ENCODE measurements at places on chromosomes 2 and 18.

DNA sequence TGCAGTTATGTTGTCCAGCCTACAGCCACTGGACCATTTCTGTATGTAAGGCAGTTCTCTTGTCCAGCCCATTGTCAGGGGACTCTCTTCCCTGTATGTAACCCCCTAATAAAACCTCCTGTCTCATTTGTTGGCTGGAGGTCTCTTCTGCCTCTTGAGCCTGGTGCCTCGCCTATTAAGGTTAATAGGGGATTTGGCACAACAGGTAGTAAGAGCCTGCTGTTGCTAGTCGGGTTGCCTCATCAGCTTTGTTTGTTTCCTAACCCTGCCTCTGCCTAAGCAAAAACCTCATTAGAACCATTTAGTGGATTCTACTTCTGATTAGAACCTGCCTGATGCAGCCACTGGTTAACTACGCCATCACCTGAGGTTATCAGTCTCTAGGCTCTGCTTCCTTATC is 62.2 kb upstream of the STPG4 start:
- no peak overlapping the region for H3K4me3 ChIP-seq
- H3K36me3 ChIP-seq, result no peaks in the 10 kb centered on the region
- H3K27ac ChIP-seq, result no peak overlapping the region
- no peaks in the 10 kb centered on the region for H3K4me1 ChIP-seq
- no peak for DNase-seq

- peaks cover 72% of the 10 kb centered on the region for H3K36me3 ChIP-seq
- H3K27me3 ChIP-seq, result no peaks in the 10 kb centered on the region
- H3K4me1 ChIP-seq, result no peaks in the 10 kb centered on the region
- DNase-seq, result no peak
- no peak overlapping the region for H3K27ac ChIP-seq
Observed at GRCh38 chr2:201084863-201085262, 13.1 kb downstream of the NDUFB3 start.

- no peaks in the 10 kb centered on the region for H3K27me3 ChIP-seq
- H3K36me3 ChIP-seq, result no peaks in the 10 kb centered on the region
- no peak overlapping the region for H3K4me3 ChIP-seq
- H3K27ac ChIP-seq, result no peak overlapping the region
- DNase-seq, result no peak
Observed at GRCh38 chr18:57051657-57052044, 95.2 kb upstream of the BOD1L2 start.

GRCh38 chr2:217776631-217777030 is 226.2 kb downstream of the TNS1 start:
- H3K27ac ChIP-seq, result no peak overlapping the region
- no peak for DNase-seq
- H3K36me3 ChIP-seq, result peaks cover 16% of the 10 kb centered on the region
- no peak overlapping the region for H3K4me3 ChIP-seq
- no peaks in the 10 kb centered on the region for H3K4me1 ChIP-seq

- H3K27me3 ChIP-seq, result no peaks in the 10 kb centered on the region
- peak overlapping the region; percentile 93 for H3K27ac ChIP-seq
- peaks cover 20% of the 10 kb centered on the region for H3K4me1 ChIP-seq
- DNase-seq, result no peak
- H3K36me3 ChIP-seq, result peaks cover 4% of the 10 kb centered on the region
Observed at GRCh38 chr2:61016392-61017002, 1.0 kb upstream of the PEX13 start.

DNA sequence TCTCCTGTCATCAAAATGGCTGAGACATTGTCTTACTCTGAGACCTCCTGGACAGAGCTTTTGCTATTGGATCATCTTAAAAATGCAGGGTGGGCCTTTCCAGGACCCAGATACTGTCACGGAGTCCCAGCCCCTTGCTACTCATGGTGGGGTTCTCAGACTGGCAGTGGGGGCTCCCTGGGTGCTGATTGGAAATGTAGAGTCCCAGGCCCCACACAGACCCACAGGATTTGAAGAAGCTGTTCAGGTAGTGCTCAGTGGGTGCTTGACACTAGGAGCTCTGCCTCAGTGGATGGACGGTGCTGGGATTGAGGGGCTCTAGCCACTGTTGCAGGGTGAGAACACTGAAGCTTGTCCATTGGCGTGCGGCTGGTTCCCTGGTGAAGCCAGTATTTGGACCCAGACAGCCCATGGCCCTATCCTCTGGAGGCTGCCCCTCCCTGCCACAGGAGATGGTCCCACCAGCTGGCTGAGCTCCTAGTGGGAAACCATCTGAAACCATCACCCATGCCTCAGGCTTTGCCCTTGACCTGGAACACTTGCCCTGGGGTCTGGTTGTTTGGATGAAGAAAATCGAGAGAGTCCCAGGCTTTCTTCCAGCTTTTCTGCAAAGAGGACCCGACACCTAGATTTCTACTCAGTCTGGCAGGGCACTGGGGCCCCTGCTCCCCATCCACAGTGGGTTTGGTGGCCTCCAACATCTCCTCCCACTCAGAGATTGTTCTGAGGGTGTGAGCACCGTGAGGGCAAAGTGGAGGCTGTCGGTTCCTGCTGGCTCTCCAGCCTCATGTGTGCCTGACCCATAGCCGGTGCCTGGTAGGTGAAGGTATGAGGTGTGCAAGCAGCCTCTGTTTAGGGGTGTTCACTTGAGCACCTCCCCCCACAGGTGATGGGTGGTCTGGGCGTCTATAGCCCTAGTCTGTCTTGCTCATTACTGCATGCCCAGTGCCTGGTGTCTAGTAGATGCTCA is 30.1 kb downstream of the MROH2A start:
- H3K27me3 ChIP-seq, result no peaks in the 10 kb centered on the region
- peak; percentile 15 for DNase-seq
- no peak overlapping the region for H3K4me3 ChIP-seq

GRCh38 chr2:24459224-24460161 is 31.6 kb upstream of the NCOA1 start:
- no peak for DNase-seq
- no peak overlapping the region for H3K27ac ChIP-seq
- H3K4me3 ChIP-seq, result no peak overlapping the region
- no peaks in the 10 kb centered on the region for H3K27me3 ChIP-seq
- no peaks in the 10 kb centered on the region for H3K4me1 ChIP-seq

- H3K27me3 ChIP-seq, result peaks cover 8% of the 10 kb centered on the region
- H3K36me3 ChIP-seq, result no peaks in the 10 kb centered on the region
- H3K27ac ChIP-seq, result no peak overlapping the region
- no peak for DNase-seq
- H3K4me1 ChIP-seq, result peaks cover 5% of the 10 kb centered on the region
- no peak overlapping the region for H3K4me3 ChIP-seq
Observed at GRCh38 chr2:127530245-127531140, 4.2 kb upstream of the IWS1 start.

- H3K27me3 ChIP-seq, result no peaks in the 10 kb centered on the region
- no peak overlapping the region for H3K4me3 ChIP-seq
- H3K27ac ChIP-seq, result no peak overlapping the region
Observed at GRCh38 chr2:161898633-161899032, 175.4 kb downstream of the DPP4 start.

GRCh38 chr2:199602271-199602895 is 144.6 kb upstream of the SATB2 start:
- H3K4me3 ChIP-seq, result no peak overlapping the region
- H3K27me3 ChIP-seq, result peaks cover 7% of the 10 kb centered on the region
- H3K27ac ChIP-seq, result no peak overlapping the region
- no peaks in the 10 kb centered on the region for H3K36me3 ChIP-seq
- no peaks in the 10 kb centered on the region for H3K4me1 ChIP-seq
- DNase-seq, result no peak

GRCh38 chr18:70021498-70021897 is 73.8 kb upstream of the CD226 start:
- H3K27ac ChIP-seq, result no peak overlapping the region
- H3K27me3 ChIP-seq, result no peaks in the 10 kb centered on the region
- no peaks in the 10 kb centered on the region for H3K4me1 ChIP-seq
- H3K4me3 ChIP-seq, result no peak overlapping the region
- peaks cover 31% of the 10 kb centered on the region for H3K36me3 ChIP-seq

DNA sequence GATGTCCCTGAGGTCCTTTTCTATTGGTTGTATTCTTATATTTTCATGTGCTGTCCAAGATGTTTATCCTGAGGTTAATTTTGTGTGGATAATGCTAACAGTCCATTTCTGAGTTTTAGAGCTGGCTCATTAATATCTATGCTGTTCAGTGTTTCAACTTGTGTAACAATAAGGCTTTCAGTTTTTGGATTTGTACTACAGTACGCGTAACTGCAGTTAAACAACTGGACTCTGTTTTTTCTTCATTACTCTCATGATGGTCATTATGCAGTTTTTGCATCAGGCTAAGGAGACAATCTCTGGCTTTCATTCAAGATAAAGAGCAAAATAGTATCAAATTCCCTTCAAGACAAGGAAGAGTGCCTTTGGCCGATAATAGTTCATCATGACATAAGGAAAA is 1364.8 kb downstream of the DPP10 start:
- no peak overlapping the region for H3K27ac ChIP-seq
- no peaks in the 10 kb centered on the region for H3K4me1 ChIP-seq
- no peak for DNase-seq
- no peaks in the 10 kb centered on the region for H3K27me3 ChIP-seq
